ENCODE measurements at places on chromosomes 5 and 9.

- DNase-seq: no peak
Observed at GRCh38 chr5:114391321-114391720, 29.5 kb downstream of the KCNN2 start.

DNA sequence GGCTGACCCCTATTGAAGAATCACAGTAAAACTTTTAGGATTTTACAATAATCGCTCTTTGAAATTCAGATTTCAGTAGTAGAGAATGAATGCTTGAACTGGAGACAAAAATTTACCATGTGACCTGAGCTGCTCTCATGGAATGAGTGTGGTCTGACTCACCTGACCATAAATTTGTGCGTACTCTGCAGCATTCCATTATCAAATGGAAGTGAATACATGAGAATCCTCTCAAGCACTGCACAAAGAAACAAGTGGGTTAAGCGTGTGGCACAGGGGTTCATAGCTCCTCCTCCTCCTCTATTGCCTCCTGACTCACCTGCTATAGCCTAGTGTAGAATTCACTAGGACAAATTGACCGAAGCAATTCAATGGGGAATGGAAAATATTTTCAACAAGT lies 269.8 kb upstream of the CDH9 start:
- no peak for DNase-seq

GRCh38 chr5:135236908-135237747 lies 161.9 kb downstream of the MACROH2A1 start:
- DNase-seq: no peak

DNA sequence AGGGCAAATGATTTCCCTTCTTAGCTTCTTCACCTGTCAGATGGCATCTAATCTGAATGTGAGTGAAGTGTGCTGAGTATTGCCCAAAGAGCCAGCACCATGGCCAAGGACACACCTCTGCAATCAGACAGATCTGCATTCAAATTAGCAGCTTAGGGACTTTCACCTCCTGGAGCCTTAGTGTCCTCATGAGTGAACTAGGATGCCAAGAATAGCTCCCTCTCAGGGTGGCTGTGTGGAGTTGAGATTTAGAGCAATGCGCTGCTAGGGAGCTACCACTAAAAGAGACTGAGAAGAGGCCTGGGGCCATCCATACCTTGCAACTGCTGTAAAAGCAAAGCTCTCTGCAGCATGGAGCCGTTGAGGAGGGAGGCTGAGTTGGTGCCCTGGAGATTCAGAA lies 1.4 kb downstream of the CIZ1 start:
- DNase-seq: no peak

- DNase-seq: no peak
Observed at GRCh38 chr5:78113689-78114264, 180.7 kb downstream of the AP3B1 start.

DNA sequence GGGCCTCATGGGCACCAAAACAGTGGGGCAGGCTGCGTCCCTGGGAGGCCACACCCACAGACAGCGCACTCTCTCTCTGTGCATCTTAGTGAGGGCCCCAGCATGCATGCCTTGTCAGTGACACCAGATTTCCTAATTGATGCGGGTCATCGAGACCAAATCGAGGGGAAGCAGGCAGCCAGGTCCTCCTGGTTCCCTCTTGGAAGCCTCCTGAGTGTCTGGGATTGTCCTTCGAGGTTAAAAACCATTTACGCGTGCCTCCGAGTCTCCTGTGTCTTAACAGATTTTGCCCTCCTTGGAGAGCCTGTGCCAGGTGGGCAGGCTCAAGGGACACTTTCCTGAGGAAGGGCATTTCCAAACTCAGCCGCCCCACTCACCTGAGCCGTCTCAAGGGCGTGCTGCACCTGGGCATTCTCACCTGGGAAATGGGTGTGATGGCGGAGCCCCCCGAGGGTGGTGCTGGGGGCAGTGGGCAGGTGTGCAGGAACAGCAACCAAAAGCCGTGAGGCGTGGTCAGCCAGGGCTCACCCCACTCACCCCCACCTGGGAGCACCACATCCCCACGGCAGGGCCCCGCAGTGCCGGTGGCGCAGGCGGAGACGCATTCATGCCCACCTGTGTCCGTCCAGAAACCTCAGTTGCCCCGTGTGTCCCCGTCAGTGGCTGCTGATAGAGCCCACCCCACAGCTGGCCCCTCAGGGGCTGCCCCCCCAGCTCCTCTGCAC lies 2.7 kb downstream of the SLC6A19 start:
- DNase-seq: no peak

DNA sequence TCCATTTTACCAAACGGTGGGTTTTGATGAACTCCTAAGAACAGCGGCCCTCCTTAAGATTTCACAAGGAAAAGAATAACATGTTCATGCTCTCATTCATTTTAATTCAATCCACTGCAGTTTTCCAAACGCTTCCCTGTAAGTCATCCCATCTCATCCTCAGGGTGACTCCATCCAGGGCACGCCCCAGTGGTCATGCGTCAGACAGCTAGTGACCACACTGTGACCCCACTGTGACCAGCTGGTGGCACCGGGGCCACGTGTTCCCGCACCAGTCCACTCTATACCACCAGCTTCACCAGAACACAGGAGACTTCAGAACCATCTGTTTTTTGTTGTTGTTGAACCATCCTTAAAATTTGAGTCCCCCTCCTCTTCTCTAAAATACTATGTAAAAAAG lies 14.3 kb downstream of the ATPSCKMT start:
- DNase-seq: no peak

DNA sequence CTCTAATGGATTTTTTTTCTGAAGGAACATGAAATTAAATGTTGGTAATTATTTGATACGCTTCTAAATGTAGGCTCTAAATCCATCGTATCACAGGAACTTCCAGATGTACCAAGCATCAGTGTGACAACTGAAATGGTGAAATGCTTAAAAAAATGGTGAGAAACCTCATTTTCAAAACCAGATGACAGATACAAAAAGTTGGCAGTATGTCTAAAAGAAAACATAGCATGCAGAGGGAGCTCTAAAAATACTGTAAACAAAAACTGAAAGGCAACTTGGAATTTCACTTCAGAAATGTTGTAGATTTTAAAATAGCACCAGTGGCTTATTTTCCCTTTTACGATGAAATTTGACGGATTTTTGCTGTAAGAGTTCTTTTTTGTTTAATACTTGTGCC lies 1043.6 kb upstream of the WWC1 start:
- DNase-seq: no peak

- DNase-seq: no peak
Observed at GRCh38 chr9:68747043-68747533, 42.0 kb downstream of the PIP5K1B start.

- no peak for DNase-seq
Observed at GRCh38 chr5:58199087-58199486, 260.8 kb downstream of the PLK2 start.

GRCh38 chr5:136638084-136638483 lies 272.7 kb upstream of the TRPC7 start:
- DNase-seq: no peak

- no peak for DNase-seq
Observed at GRCh38 chr5:56676091-56676768, 139.1 kb upstream of the MAP3K1 start.

DNA sequence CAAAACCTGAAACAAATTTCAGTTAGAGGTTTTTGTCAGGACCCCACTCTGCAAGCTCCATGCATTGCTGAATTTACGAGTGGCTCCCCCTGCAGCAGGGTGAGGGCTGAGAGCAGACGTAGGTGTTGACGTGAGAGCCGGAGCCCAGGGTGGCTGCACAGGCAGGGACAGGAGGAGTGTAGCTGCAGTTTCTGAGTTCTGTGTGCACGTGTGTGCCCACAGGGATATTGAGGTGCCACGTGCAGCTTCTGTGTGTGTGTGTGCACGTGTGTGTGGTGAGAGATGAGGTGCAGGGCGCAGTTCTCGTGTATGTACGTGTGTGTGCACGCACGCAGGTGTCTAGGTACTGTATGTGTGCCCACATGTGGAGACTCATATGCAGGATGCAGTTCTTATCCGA lies 14.6 kb downstream of the PLEKHG4B start:
- no peak for DNase-seq

GRCh38 chr9:37921546-37922300 lies 17.8 kb upstream of the SLC25A51 start:
- DNase-seq: no peak

DNA sequence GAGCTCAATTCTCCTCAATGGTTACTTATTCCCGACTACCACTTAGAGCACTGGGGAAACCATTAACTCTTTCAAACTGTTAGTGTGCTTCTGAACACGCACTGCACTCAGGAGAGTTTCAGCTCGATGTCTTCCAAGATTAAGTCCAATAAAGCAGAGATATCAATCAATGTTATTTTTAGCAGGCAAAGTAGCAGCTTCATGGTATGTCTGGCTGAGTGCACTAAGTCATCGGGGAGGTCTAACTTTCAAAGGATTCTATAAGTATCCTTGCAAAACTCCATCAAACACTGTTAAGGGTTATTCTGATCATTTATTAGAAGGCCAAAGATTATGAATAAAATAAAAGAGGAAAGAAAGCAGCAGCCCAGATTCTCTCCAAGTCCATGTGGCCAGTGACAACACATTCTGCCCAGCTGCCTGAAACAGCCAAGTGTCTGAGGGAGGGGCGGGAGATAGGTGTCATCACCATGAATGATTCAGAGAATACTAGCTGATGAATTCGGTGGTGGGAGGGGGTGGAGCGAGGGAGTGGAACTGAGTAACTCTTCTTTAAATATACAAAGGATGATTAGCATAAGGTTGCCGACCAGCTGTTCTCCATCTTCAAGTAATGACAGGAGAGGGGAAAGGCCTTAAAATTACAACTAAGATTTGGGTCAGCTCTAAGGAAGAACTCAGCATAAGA lies 21.3 kb downstream of the NREP start:
- no peak for DNase-seq

DNA sequence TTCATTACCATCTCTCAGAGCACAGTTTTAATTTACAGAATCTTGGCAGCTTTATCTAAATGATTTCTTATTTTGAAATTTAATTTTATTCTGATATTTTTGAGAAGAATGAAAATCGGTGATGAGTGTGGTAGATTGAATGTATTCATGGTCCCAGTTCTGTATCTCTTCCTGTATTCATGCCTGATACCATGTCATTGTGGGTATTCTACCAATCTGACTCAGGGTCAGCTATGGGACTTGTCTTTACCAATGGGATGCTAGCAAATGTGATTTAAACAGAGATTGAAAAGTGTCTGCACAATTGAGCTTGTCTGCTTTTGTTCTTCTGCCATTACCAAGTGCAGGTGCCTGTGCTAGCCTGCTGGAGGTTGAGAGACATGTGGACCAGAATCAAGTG lies 17.8 kb upstream of the ZNF618 start:
- DNase-seq: no peak

DNA sequence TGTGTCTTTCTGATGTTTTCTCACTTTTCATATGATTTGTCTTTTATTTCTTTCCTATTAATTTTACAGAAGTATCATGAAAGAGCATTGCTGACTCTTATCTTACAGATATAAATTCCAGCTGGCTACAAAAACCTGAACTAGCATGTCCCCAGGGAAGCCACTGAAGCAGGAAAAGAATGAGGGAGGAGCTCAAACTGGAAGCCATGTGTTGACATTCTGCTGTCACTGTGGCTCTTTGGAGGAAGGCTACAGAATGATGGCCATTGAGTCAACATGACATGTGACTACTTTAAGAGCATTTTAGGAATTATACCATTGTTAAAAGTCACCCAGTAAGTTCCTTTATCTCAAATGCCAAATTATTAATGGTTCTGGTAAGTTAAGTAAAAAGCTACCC lies 638.3 kb upstream of the DMAC1 start:
- DNase-seq: no peak

DNA sequence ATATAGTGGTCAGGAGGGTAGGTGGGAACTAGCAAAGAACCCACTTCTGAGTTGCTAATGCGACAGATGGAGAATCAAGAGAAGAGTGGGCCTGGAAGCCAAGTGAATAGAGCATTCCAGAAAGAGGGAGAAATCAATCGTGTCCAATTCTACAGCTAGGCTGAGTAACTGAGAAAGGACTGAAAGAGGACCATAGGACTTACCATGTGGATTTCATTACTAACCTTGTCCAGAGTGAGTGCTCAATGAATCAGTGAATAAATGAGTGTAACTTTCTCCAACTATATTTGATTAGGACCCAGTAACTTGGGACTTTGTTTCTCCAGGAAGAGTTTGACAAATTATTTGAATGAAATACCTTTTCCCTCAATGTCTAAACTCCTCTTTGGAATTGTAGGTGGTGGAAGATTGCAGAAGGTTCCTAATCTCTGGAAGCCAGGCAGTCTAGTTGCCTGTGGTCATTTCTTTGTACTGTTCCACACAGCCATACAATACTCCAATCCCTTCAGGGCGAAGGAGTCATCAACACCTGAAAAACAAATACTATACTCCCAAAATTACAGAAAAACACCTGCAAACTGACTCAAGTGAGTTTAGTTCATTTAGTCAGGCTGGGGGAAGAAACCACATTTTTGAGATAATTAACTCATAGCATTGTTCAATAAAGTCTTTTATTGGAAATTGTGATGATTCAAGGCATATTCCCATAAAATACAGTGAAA lies 2.6 kb upstream of the F2RL1 start:
- no peak for DNase-seq

DNA sequence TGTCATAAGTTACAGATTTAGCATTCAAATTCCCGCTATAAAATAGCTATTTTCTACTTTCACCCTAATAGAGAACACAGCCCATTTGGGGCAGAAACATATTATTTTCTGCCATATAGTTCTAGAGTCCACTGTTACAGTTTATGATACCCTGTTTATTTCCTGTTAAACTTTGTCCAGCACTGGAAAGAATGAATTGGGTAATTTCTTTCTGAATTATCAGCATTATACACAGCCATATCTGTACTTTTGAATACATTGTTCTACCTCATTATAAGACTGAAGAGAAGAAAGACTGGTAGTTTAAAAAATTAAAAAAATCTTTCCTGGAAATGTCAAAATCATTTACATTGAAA lies 332.1 kb downstream of the DIRAS2 start:
- DNase-seq: no peak

GRCh38 chr9:16352251-16352650 lies 518.2 kb downstream of the BNC2 start:
- DNase-seq: no peak

- DNase-seq: no peak
Observed at GRCh38 chr5:124410539-124411488, 335.6 kb downstream of the ZNF608 start.

GRCh38 chr9:84278130-84278529 lies 62.4 kb downstream of the SLC28A3 start:
- DNase-seq: no peak

DNA sequence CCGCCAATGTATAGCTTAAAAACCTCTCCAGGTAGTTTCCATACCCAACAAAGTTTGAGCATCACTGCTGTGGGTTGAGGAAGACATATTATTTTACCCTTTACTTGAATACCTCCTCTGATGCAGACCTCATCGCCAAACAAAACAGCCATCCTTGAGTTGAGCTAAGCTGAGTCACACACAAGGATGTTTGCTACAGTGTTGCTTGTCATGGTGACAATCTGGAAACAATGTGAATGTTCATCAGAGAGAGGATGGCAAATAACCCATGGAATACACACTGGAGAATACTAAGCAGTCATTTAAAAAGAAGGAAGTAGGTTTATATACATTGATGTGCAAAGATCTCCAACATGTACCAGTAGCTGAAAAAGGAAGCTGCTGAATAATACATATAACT lies 41.1 kb upstream of the TCF7 start:
- DNase-seq: no peak

Data from activated CD8-positive, alpha-beta memory T cell treated with anti-CD3 and anti-CD28 coated beads for 4 hours (primary cell).